Thoracic aorta (tissue), 2 donors: ENCODE measurements at places on chromosomes 6 and 20. TPM values are rescaled to one million over a fixed set of nuclear protein-coding genes. Genes with fewer than 3 reads are reported as not detected.

The BNIP5 gene
- total RNA-seq, result not detected

DNA sequence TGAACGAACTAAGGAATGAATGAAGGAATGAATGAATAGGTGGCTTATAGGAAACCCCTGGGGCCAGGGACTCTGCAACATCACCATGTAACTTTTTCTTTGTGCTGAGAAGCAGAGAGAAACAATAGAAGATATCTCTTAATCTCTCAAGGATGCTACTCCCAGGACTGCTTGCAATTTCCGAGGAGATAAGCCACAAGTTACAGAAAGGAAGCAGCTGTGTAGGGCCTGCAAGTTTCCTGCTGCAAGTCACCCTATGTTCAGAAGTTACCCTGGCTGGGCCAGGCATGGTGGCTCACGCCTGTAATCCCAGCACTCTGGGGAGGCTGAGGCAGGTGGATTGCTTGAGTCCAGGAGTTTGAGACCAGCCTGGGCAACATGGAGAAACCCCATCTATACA lies 7.3 kb upstream of the MAVS start:
- DNase-seq, result no peak
- H3K4me3 ChIP-seq, result no peak overlapping the region
- no peaks in the 10 kb centered on the region for H3K27me3 ChIP-seq
- H3K36me3 ChIP-seq, result no peaks in the 10 kb centered on the region

DNA sequence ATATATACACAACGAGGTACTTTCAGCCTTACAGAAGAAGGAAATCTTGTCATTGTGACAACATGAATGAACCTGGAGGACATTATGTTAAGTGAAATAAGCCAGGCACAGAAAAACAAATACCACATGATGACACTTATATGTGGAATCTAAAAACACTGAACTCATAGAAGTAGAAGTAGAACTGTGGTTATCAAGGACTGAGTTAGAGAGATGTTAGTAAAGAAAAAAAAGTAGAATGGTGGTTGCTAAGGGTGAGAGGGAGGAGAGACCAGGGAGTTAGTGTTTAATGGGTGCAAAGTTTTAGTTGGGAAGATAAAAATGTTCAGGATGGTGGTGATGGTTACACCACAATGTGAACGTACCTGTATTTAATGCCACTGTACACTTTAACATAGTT lies 4.8 kb upstream of the STX11 start:
- peaks cover 7% of the 10 kb centered on the region for H3K4me1 ChIP-seq
- H3K36me3 ChIP-seq, result no peaks in the 10 kb centered on the region
- no peak overlapping the region for H3K27ac ChIP-seq
- H3K27me3 ChIP-seq, result no peaks in the 10 kb centered on the region

The CAGE1 gene
- total RNA-seq, result not detected

GRCh38 chr6:149727793-149728498 lies 10.0 kb upstream of the LATS1 start:
- H3K27me3 ChIP-seq, result no peaks in the 10 kb centered on the region
- DNase-seq, result no peak
- H3K36me3 ChIP-seq, result peaks cover 26% of the 10 kb centered on the region
- no peaks in the 10 kb centered on the region for H3K4me1 ChIP-seq
- no peak overlapping the region for H3K27ac ChIP-seq
- no peak overlapping the region for H3K4me3 ChIP-seq

The TBC1D20 gene
- total RNA-seq, result 40.0 TPM

The CRISP3 gene
- not detected for total RNA-seq

DNA sequence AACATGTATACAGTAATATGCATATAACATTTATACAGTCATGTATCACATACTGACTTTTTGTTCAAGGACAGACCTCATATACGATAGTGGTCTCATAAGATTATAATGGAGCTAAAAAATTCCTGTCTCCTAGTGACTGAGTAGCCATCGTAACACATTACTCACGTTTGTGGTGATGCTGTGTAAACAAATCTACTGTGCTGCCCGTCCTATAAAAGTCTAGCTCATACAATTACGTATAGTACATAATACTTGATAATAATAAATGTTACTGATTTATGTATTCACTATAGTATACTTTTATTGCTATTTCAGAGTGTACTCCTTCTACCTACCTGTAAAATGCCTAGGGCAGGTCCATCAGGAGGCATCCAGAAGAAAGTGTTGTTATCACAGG lies 17.4 kb downstream of the SERAC1 start:
- H3K27me3 ChIP-seq, result no peaks in the 10 kb centered on the region
- no peak overlapping the region for H3K4me3 ChIP-seq
- no peaks in the 10 kb centered on the region for H3K4me1 ChIP-seq
- no peak for DNase-seq
- no peak overlapping the region for H3K27ac ChIP-seq

- H3K27me3 ChIP-seq, result no peaks in the 10 kb centered on the region
- H3K4me3 ChIP-seq, result peak overlapping the region; percentile 37
- peaks cover 41% of the 10 kb centered on the region for H3K4me1 ChIP-seq
- H3K36me3 ChIP-seq, result no peaks in the 10 kb centered on the region
- peak overlapping the region; percentile 77 for H3K27ac ChIP-seq
Measured at GRCh38 chr20:37356961-37357371, 11.0 kb downstream of the SRC start.

The GNAS-AS1 gene
- total RNA-seq, result 0.21 TPM

DNA sequence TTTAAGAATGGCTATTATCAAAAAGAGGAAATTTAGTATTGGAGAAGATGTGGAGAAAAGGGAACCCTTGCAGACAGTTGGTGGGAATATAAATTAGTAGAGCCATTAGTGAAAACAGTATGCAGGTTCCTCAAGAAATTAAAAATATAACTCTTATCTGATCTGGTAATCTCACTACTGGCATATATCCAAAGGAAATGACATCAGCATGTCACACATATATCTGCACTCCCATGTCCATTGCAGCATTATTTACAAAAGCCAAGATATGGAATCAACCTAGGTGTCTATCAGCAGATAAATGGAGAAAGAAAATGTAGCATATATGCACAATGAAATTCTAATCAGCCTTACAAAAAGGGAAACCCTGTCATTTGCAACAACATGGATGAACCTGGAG lies 2.6 kb downstream of the SIRPG start:
- H3K4me3 ChIP-seq, result no peak overlapping the region
- no peak overlapping the region for H3K27ac ChIP-seq
- H3K27me3 ChIP-seq, result no peaks in the 10 kb centered on the region

- no peak for DNase-seq
- H3K27ac ChIP-seq, result no peak overlapping the region
- H3K4me1 ChIP-seq, result no peaks in the 10 kb centered on the region
Measured at GRCh38 chr6:161486361-161487216, 212.7 kb upstream of the AGPAT4 start.

GRCh38 chr6:8499540-8499939 lies 64.2 kb upstream of the SLC35B3 start:
- DNase-seq, result no peak
- H3K36me3 ChIP-seq, result no peaks in the 10 kb centered on the region
- no peaks in the 10 kb centered on the region for H3K4me1 ChIP-seq
- H3K4me3 ChIP-seq, result no peak overlapping the region

The PRDM13 gene
- total RNA-seq, result not detected

The TFAP2B gene
- 2.5 TPM for total RNA-seq

DNA sequence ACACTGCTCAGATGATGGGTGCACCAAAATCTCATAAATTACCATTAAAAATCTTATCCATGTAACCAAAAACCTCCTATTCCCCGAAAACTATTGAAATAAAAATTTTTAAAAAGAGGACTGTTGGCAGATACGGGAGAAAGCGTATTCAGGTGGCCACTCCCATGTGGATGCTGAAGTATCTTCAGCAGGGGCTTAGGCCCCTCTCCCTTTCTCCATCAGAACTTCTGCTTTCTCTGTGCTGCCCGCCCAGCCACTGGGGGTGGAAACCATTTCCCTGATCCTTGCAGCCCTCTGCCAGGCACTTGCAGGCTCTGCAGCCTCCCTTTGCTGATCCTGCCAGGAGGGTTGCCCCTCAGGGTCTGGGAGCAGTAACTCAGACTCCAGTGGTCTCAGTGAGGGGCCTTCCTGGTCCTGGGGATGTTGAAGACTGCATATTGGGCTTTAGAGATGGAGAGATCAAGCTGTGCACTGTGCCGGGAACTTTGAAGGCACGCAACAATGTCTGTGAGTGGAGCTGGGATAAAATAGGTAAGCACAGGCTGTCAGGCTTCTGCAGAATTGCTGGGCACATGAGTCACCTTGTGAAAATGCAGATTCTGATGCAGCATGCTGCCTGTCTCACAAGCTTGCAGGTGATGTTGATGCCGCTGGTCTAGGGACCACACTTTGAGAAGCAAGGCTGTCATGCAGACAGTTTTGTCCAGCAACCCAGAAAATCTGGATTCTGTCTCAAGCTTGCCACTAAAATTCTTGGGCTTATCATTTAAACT lies 59.6 kb downstream of the SLC24A3 start:
- peaks cover 9% of the 10 kb centered on the region for H3K4me1 ChIP-seq
- H3K27me3 ChIP-seq, result no peaks in the 10 kb centered on the region
- no peak for DNase-seq
- H3K36me3 ChIP-seq, result no peaks in the 10 kb centered on the region

- no peak overlapping the region for H3K4me3 ChIP-seq
- H3K36me3 ChIP-seq, result no peaks in the 10 kb centered on the region
- H3K27me3 ChIP-seq, result no peaks in the 10 kb centered on the region
- peaks cover 3% of the 10 kb centered on the region for H3K4me1 ChIP-seq
- no peak overlapping the region for H3K27ac ChIP-seq
- DNase-seq, result no peak
Measured at GRCh38 chr20:1434571-1435336, 31.9 kb downstream of the NSFL1C start.

- no peaks in the 10 kb centered on the region for H3K27me3 ChIP-seq
- H3K27ac ChIP-seq, result no peak overlapping the region
- DNase-seq, result no peak
- no peak overlapping the region for H3K4me3 ChIP-seq
- H3K4me1 ChIP-seq, result no peaks in the 10 kb centered on the region
Measured at GRCh38 chr6:47268572-47269187, 41.0 kb downstream of the TNFRSF21 start.

GRCh38 chr6:167136376-167136775 lies 13.5 kb downstream of the CCR6 start:
- no peak overlapping the region for H3K27ac ChIP-seq
- H3K4me3 ChIP-seq, result no peak overlapping the region
- H3K4me1 ChIP-seq, result no peaks in the 10 kb centered on the region
- no peak for DNase-seq

The ECT2L gene
- not detected for total RNA-seq

The CST11 gene
- total RNA-seq, result not detected

DNA sequence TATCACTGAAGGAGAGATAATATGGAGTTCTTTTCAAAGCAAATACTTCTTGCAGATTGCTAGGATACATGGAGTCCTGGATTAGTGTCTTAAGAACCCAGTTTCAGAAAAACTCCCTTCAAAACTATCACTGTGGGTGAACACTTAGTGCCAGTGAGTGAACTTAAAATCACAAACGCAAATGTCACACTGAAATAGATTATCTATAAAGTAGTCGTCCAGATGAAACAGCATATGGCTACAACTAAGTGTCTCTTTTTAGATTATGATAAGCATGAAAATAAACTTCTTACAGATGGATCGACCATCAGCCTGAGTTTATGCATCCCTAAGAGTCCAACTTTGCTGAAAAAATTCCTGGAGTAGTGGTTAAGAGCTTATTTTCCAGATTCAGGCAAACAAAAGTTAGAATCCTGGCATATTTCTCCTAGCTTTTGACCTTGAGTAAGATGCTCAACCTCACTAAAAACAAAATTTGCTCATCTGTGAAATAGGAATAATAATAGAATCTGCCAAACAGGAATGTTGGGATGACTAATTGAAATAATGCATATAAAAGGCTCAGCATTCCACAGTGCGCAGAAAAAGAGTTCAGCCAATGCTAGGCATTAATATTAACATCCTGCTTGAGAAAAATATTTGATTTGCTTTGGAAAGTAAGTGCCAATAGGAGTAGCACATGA lies 70.4 kb downstream of the DOK5 start:
- no peak overlapping the region for H3K4me3 ChIP-seq
- no peak for DNase-seq
- peaks cover 3% of the 10 kb centered on the region for H3K4me1 ChIP-seq
- H3K27me3 ChIP-seq, result no peaks in the 10 kb centered on the region

The PARD6B gene
- total RNA-seq, result 10.7 TPM

GRCh38 chr20:47862574-47863240 lies 77.4 kb upstream of the SULF2 start:
- H3K27me3 ChIP-seq, result no peaks in the 10 kb centered on the region
- peaks cover 16% of the 10 kb centered on the region for H3K4me1 ChIP-seq
- no peak overlapping the region for H3K4me3 ChIP-seq
- no peak overlapping the region for H3K27ac ChIP-seq
- no peaks in the 10 kb centered on the region for H3K36me3 ChIP-seq

GRCh38 chr6:54719131-54719530 lies 127.4 kb upstream of the FAM83B start:
- H3K36me3 ChIP-seq, result no peaks in the 10 kb centered on the region
- no peak overlapping the region for H3K27ac ChIP-seq
- DNase-seq, result no peak
- H3K4me3 ChIP-seq, result no peak overlapping the region
- no peaks in the 10 kb centered on the region for H3K27me3 ChIP-seq
- no peaks in the 10 kb centered on the region for H3K4me1 ChIP-seq

GRCh38 chr20:23138226-23138625 lies 52.1 kb upstream of the CD93 start:
- H3K4me1 ChIP-seq, result peaks cover 15% of the 10 kb centered on the region
- no peak overlapping the region for H3K27ac ChIP-seq
- H3K4me3 ChIP-seq, result no peak overlapping the region
- DNase-seq, result no peak
- no peaks in the 10 kb centered on the region for H3K27me3 ChIP-seq

DNA sequence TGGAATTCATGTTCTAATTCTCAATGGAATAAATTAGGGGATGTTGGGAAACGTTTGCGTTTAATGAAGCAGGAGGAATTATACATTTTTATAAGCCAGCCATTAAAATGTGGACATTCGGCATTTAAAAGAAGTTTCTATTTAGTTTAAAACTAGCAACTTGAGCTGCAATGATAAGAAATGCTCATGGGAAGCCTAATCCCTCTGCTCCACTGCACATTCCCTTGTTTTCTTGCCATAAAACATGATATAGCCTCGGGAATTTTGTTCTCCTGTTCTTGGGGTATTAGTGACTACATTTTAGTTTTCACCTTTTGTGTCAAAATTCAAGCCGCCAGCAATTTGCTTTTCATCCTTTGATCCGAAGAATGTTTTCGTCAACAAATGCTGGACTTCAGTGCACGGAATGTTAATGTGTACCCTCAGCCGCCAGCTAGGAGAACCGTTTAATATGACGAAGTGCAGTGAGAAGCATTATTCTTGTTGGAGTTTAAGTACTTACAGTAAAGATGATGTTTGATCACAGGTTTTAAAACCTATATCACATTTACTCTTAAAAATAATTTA lies 137.9 kb downstream of the HIVEP1 start:
- DNase-seq, result no peak
- no peaks in the 10 kb centered on the region for H3K27me3 ChIP-seq
- H3K4me1 ChIP-seq, result no peaks in the 10 kb centered on the region
- no peak overlapping the region for H3K4me3 ChIP-seq
- no peaks in the 10 kb centered on the region for H3K36me3 ChIP-seq

DNA sequence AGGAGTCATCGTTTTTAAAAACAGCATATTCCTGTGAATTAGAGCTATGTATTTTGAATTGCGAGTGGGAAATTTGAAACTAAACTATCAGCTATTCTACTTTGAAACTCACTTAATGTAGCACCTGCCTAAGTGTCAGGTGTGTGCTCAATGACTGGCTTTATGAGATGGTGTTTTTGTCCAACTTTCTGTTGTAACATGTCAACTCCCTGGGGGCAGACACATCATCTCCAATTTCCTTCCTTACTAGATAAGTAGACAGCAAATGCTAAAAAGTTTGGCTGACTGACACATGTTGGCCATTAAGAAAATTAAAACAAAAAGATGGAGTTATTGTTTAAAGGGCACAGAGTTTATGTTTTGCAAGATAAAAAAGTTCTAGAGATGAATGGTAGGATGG lies 226.9 kb downstream of the TFAP2B start:
- H3K4me3 ChIP-seq, result no peak overlapping the region
- no peaks in the 10 kb centered on the region for H3K36me3 ChIP-seq
- DNase-seq, result no peak
